LoVo (cell line): ENCODE measurements at places on chromosomes 13 and 19.

- DNase-seq: no peak
Measured at GRCh38 chr19:41551212-41551610, 24.8 kb upstream of the CEACAM21 start.

GRCh38 chr13:74061926-74062595 lies 72.1 kb downstream of the KLF12 start:
- DNase-seq: no peak

DNA sequence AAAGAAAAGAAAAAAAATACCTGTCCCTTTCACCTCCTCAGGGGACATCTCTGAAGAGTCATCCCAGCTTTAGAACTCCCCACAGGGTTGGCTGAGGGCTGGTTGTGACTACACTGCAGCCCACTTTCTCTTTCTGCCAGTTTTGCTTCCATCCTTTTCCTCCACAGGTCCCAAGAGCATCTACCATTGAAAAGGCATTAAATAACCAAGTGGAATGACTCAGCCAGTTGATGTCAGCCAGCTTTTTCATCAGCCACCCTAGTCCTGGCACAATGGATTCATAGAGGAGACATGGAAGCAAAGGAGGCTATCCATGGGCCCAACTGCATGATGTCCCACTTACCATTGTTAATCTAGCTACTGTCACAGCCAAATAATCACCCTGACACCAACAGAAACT lies 9.2 kb upstream of the RCBTB1 start:
- no peak for DNase-seq

GRCh38 chr13:40172878-40173277 lies 493.6 kb downstream of the FOXO1 start:
- DNase-seq: no peak

DNA sequence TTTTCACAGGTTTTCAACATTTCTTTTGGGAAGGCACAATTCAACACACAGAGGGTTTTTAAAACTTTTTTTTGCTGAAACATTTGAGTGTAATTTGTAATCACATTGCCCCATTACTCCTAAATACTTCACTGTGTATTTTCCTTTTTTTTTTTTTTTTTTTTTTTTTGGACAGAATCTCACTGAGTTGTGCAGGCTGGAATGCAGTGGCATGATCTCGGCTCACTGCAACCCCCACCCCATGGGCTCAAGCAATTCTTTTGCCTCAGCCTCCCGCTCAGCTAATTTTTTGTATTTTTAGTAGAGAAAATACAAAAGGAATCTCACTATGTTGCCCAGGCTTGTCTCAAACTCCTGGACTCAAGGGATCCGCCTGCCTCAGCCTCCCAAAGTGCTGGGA lies 14.8 kb upstream of the DNAJC15 start:
- no peak for DNase-seq

GRCh38 chr13:26558074-26558805 lies 757 bp downstream of the WASF3 start:
- DNase-seq: no peak

- no peak for DNase-seq
Measured at GRCh38 chr13:91381371-91381770, 17.1 kb upstream of the GPC5 start.

GRCh38 chr13:67967031-67967430 lies 736.9 kb upstream of the PCDH9 start:
- DNase-seq: no peak

DNA sequence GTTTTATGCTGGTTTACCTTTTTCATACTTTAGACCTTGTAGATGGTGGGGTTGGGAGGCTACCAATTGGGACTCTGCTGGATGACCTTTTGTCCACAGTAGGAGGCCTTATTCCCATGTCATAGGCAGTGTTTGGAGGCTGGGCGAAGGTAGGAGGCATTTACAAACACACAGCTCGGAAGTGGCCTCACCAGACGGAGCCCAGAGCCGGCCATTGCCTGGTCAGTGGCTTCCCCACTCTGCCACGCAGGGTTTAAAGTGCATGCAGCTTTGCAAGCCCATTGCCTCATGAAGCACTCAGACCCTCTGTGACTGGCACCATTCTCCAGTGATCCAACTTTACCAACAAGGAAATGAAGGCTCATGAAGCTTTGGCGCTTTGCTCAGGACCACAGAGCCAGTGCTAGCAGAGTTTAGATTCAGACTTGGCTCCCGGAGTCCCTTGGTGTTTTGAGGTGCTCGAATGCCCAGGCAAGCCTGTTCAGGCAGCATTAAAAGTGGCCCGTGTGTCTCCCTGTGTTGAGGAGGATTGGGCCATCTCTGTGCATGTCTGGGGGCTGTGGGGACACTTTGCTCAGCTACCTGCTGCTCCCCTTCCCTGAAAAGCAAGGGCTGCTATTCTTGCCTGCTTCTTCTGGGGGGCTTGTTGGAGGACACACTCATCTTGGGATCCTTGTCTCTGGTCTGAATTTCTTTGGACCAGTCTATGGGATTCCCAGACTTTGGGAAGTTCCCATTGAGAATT lies 148.7 kb downstream of the ZNF536 start:
- DNase-seq: no peak

- DNase-seq: no peak
Measured at GRCh38 chr13:96720446-96720845, 273.8 kb downstream of the OXGR1 start.

- DNase-seq: no peak
Measured at GRCh38 chr13:113754691-113755090, 4.3 kb upstream of the TMEM255B start.

DNA sequence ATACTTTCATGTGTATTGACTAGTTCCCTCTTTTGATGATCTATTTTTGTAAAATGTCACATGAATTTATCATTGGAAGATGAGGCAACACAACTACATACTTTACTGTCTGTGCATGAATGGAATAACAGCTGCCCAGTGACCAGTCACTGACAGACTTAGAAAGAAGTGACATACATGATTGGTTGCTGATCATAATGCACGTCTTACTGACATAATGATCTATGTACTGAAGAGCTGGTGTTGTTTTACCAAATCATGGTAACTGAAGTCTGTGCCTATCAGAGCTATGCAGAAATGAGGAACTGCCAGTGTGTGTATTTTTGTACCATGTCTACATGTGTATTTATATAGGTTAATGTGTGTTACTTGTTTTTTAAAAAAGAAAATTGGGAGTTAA lies 26.5 kb downstream of the GPR18 start:
- DNase-seq: no peak

DNA sequence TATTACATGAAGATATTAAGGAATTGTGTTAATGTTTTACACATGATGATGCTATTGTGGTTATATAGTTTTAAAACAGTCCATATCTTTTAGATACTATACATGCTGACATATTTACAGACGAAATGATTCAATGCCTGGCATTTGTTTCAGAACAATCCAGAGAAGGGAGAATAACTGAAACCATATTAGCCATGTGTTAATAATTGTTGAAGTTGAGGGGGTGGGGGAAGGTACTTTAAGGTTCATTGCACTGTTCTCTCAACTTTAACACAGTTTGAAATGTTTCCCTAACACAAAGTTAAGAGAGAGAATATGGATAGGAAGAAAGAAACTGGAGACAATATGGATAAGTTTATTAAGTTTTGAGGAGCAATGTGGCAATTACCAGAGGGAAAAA lies 5.8 kb downstream of the CRYL1 start:
- no peak for DNase-seq

GRCh38 chr13:44951184-44951583 lies 38.1 kb downstream of the NUFIP1 start:
- DNase-seq: no peak

DNA sequence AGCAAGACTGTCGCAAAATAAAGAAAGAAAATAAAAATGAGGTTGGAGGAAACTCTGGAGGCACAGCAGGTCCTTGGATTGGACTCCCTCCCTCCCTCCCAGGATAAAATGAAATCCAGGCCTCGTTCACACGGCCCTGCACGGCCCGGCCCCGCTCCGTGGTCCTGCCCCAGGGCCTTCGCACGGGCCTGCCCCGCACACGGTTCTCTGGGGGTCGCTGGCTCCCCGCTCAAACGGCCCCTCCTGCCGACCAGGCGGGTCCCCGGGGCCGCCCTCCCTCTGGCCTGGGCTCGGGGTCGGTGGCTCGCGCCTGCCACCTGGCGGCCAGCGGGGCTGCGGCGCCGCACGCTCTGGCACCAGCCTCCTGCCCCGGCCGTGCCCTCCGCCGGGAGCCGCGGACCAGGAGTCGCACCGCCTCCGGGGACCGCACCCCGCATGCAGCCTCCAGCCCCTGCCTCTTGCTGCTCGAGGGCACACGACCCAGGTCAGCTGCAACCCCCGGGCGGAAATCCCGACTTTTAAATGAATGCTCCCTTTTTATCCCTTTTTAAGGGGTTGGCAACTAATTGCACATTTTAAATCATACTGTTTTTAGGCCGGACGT lies 1.5 kb upstream of the WDR18 start:
- peak; percentile 79 for DNase-seq

GRCh38 chr13:36345438-36346221 lies 564 bp downstream of the SPART start:
- DNase-seq: no peak

DNA sequence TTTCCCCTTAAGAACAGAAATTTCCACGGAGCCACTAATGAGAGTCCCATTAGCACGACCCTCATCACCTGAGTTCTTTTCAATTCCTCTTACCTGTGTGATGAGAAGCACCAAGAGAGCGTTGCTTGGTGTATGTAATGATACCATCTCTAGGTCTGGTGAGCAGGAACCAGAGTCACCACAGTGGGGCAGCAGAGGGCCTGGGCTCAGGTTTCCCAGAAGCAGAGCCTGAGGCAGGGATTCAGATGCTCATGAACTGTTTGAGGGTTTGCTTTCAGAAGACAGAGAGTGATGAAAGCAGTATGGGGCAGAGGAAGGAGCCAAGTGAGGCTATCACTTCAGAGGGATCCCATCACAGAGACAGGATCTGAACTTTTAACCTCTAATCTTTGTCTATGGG lies 3.1 kb upstream of the PTPRH start:
- DNase-seq: peak; percentile 83

GRCh38 chr13:93146584-93147297 lies 79.9 kb upstream of the GPC6 start:
- DNase-seq: no peak

- no peak for DNase-seq
Measured at GRCh38 chr13:37608750-37609339, 10.3 kb upstream of the POSTN start.
